ENCODE measurements at places on chromosomes 6 and 20.

DNA sequence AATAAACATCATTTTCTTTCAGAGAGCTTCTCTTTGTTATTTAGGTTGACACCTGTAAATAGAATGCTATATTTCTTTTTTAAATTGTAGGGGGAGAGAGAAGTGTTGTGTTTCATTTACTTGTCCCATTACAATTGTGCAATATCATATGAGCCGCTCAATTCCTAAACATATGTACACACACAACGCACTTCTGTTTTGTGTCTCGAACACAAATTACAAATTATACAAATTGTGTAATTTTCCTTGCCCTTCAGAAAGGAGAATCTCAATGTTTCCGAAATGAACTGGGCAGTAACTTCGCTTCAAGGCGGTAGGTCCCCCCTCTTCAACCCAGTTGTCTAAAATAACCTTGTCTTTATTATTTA, 2.6 kb upstream of the ABT1 start:
- no peak for DNase-seq

- DNase-seq: no peak
Measured at GRCh38 chr6:141133836-141134235, 998.9 kb upstream of the GJE1 start.

DNA sequence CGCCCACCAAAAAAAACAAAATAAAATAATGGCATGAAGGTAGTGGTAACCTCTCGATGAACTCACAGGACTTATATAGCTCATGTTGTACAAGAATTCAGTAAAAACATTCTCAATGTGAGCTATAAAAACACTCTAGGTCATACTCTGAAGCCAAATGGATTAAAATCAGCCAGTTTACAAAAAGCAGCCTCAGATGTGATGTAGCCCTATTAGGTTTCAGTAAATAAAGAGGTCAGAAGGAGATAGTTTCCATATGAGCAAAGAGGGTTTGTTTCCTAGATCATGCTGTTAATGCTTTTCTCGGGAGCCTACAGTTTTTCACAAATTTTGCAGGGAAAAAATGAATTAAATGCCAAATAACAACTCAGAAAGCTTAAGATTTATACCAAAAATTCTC, 319.5 kb upstream of the HSF2 start:
- DNase-seq: no peak

- DNase-seq: peak; percentile 81
Measured at GRCh38 chr6:129500958-129501739, 208.8 kb downstream of the ARHGAP18 start.

DNA sequence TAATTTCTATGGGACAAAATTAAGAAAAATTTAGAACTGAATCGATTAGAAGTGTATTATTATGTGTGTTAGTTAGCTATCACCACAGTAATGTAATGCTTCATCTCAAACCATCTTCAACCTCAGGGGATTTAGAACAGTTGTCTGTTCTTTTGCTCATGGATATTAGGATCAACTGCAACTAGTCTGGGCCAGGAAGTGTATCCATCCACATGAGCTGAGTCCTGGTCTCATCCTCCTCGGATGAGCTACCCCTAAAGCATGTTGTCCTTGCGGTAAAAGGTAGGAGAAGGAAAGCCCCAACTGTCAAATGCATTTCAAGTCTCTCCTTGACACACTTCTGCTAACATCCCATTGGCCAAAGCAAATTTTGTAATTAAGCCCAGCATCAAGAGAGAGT, 537.7 kb downstream of the KIF16B start:
- no peak for DNase-seq

- no peak for DNase-seq
Measured at GRCh38 chr6:163356324-163356723, 58.2 kb upstream of the QKI start.

GRCh38 chr6:131112249-131112648, 23.0 kb upstream of the AKAP7 start:
- no peak for DNase-seq
